Fibroblast of lung (primary cell): ENCODE measurements at places on chromosomes 7 and 10. TPM values are rescaled to one million over a fixed set of nuclear protein-coding genes. Genes with fewer than 3 reads are reported as not detected.

The FAM131B gene
- total RNA-seq, result 3.8 and 4.4 TPM in 2 replicates

The TBXAS1 gene
- total RNA-seq, result 1.3 and 2.1 TPM in 2 replicates

The WIPF3 gene
- under 0.01 and 0.33 TPM in 2 replicates for total RNA-seq

The PHKG1 gene
- 0.77 and 1.3 TPM in 2 replicates for total RNA-seq
